ENCODE measurements at places on chromosomes 2 and 18.

DNA sequence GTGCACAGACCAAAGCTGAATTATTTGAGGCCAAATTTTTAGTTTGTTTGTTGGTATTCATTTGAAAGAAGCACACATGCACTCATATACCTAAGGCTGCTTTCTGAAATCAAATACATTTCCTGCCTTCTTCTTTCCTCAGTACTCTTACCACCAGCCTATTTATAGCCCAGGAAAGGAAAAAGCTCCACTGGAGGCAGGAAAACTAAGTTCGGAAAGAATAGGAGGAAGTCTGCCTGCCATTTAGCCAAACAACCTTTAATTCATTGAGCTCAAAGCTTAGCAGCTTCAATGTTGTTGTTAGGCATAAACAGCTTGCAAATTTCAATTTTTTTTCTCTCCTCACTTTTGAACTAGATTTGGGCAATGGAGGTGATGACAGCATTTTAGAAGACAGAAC is 40.4 kb upstream of the RASGRP3 start:
- no peak for DNase-seq

- DNase-seq = no peak
These were observed 300.3 kb downstream of the CYRIA start for GRCh38 chr2:16365366-16365765.

DNA sequence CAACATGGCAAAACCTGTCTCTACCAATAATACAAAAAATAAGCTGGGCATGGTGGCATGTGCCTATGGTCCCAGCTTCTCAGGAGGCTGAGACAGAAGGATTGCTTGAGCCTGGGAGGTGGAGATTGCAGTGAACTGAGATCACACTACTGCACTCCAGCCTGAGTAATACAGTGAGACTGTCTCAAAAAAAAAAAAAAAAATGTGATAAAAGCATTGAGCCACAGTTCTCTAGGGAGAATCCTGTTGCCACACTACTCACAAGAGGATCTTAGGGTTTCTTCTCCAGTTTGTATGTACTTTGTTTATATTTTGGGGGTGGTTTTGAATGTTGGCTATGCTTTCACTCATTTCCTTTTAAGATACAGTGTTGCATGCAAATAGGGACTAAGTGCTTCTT is 62.0 kb downstream of the TMEM185B start:
- no peak for DNase-seq

DNA sequence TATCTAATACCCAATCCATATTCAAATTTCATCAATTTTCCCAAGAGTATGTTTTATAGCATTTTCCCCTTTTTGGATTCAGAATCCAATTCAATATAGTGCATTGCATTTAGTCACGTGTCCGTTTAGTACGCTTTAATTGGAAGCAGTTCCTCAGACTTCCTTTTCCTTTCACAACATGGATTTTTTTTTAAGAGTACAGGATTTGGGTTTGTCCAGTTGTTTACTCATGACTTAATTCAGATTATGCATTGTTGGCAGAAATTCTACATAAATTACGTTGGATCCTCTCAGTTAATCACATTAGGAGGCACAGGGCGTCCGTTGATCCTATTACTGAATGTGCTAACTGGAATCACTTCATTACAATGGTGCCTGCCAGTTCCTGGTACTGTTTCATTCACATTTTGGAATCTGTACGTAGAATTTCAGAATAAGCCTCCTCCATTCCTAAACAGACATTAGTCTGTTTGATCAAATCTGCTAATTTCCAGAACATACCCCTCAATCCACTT is 70.0 kb upstream of the ATIC start:
- DNase-seq = no peak

DNA sequence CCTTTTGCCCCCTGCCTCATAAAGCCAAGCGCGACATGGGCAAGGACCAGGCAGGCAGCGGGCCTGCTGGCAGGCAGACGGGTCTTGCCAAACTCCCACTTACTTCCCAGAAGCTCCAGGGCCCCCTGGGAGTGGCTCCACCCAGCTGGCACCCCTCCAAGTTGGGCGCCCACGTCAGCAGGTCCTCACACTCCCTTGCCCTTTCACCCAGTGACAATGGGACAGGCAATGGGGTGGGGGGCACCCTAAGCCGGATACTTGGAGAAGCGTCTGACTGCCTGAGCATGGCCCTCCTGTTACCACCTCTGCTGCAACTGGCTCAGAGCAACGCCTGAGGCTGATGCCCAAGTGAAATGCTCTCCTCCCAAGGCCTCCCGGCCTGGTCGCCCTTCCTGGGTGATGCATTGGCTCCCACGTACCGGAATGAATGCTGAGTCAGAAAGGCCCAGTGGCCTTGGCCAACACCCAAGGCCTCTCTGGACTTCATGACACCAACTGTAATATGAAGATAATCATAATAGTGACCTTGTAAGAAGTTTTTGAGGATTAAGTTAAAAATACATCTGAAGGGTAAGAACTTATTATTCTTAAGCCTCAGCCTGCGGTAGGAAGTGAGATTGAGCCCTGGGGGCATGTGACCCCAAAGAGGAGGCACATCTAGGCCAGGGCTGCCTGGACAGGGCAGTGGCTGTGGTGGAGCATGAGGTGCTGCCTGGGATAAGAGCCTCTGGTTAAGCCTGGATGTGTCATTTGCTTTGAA is 31.6 kb downstream of the KCNK3 start:
- no peak for DNase-seq

DNA sequence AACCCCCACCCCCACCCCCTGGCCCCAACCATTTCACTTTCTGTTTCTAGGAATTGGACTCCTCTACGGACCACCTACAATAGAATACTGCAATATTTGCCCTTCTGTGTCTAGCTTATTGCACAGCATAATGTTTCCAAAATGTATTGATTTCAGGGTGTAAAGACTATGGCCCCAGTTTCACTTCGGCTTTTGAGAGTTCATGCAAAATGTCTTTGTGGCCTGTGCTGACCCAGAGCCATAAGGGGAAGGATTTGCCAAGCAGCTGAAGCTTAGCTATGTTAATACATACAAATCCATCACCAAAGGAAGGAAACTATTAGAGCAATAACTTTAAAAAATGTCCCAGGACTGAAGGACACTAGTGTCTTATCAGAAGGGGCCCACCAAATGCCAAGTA is 11.2 kb upstream of the ATP9B start:
- no peak for DNase-seq

- DNase-seq = no peak
These were observed 46.8 kb upstream of the ANXA4 start for GRCh38 chr2:69694894-69695849.

GRCh38 chr2:23753291-23754010 is 173.5 kb downstream of the ATAD2B start:
- no peak for DNase-seq

DNA sequence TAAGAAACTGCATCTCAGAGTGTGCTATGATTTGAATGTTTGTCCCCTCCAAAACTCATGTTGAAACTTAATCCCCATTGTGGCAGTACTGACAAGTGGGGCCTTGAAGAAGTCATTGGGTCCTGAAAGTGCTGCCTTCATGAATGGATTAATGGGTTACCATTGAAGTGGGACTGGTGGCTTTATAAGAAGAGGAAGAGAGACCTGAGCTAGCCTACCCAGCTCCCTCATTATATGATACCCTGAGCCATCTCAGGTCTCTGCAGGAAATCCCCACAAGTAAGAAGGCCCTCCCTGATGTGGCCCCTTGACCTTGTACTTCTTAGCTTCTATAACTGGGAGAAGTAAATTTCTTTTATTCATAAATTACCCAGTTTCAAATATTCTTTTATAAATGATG is 526.8 kb downstream of the XIRP2 start:
- no peak for DNase-seq

DNA sequence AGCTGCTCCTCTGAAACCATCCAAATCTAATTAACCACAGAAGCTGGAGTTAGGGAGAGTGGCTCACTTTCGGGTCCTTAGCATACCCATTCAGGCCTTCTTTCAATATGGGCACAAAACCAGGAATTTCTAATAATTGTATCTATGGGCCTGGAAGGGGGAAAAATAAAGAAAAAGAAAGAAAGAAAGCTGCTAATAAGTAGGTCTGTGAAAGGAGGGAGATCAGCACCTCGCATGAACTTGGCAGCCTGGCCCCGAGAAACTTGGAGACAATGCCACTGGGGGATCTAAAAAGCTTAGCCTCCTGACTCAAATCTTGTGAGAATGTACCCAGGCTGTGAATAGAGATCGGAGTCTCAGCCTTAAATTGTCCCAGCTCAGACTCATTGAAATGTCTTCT is 252.1 kb upstream of the SLC14A2 start:
- DNase-seq = no peak

GRCh38 chr2:26980971-26981370 is 10.5 kb downstream of the MAPRE3 start:
- no peak for DNase-seq

DNA sequence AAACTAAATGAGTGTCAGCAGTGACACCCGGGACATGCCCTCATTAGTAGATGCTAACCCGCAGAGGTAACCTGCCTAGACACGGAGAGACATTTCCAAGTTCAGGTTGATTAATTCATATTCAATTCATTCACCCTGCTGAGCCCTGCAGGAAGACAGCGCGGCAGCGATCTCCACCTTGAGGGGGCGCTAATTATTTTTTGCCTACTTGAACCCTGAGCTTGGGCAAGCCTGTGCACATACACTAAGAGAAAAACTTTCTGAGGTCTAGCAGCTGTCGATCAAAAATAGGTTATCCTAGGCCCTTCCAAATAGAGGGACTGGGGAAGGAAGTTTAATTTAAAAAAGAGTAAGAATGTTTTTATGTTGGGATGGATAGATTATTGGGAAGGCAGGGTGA is 1.3 kb upstream of the LYPD6 start:
- no peak for DNase-seq
